Naive B cell (primary cell): ENCODE measurements at places on chromosomes 13 and 19. TPM values are rescaled to one million over a fixed set of nuclear protein-coding genes. Genes with fewer than 3 reads are reported as not detected.

DNA sequence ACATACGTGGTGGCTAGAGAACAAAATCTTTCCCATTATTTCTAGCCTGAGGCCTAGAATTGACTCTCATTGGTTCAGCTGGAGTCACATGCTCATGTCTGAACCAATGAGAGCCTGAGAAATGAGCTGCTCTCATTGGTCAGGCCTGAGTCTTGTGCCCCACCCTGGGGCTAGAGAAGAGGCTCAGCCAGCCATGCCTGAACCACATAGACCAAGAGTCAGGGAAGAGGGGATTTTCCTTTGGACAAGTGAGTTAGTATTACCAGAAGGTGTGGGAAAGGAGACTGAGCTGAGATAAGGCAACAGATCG lies 6.9 kb downstream of the FXYD5 start:
- H3K27me3 ChIP-seq, result no peaks in the 10 kb centered on the region
- peaks cover 48% of the 10 kb centered on the region for H3K4me1 ChIP-seq
- no peak for DNase-seq
- H3K36me3 ChIP-seq, result peaks cover 44% of the 10 kb centered on the region

DNA sequence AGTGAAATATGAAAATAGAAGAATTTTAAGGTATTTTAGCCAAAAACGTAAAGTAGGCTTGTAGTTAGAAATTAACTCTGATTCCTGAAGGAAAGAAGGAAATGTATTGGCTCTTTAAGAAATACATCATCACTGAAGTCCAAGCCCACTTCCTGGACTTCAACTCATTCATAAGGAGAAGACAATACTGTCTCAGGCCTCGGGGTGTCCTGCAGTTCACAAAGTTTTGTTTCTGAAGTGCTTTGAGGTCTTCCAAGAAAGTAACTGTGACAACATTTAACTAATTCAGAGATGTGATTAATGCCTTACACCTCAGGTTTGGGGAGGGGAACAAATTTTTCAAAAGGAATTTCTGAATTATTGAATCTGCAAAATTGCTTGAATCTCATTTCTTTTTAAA lies 65.8 kb upstream of the STARD13 start:
- peak overlapping the region; percentile 10 for H3K27ac ChIP-seq
- H3K27me3 ChIP-seq, result peaks cover 22% of the 10 kb centered on the region
- no peaks in the 10 kb centered on the region for H3K36me3 ChIP-seq
- H3K4me3 ChIP-seq, result no peak overlapping the region
- peaks cover 22% of the 10 kb centered on the region for H3K4me1 ChIP-seq

- H3K36me3 ChIP-seq, result no peaks in the 10 kb centered on the region
- H3K4me1 ChIP-seq, result no peaks in the 10 kb centered on the region
- no peak overlapping the region for H3K4me3 ChIP-seq
- no peak for DNase-seq
- H3K27ac ChIP-seq, result no peak overlapping the region
Measured at GRCh38 chr13:101695870-101696516, 243.5 kb downstream of the ITGBL1 start.

The CACNG7 gene
- not detected for polyA plus RNA-seq

The CYP4F11 gene
- polyA plus RNA-seq, result not detected

The CAMSAP3 gene
- not detected for polyA plus RNA-seq
